Ascending aorta (tissue), 2 donors: ENCODE measurements at places on chromosomes 1 and 21. TPM values are rescaled to one million over a fixed set of nuclear protein-coding genes. Genes with fewer than 3 reads are reported as not detected.

DNA sequence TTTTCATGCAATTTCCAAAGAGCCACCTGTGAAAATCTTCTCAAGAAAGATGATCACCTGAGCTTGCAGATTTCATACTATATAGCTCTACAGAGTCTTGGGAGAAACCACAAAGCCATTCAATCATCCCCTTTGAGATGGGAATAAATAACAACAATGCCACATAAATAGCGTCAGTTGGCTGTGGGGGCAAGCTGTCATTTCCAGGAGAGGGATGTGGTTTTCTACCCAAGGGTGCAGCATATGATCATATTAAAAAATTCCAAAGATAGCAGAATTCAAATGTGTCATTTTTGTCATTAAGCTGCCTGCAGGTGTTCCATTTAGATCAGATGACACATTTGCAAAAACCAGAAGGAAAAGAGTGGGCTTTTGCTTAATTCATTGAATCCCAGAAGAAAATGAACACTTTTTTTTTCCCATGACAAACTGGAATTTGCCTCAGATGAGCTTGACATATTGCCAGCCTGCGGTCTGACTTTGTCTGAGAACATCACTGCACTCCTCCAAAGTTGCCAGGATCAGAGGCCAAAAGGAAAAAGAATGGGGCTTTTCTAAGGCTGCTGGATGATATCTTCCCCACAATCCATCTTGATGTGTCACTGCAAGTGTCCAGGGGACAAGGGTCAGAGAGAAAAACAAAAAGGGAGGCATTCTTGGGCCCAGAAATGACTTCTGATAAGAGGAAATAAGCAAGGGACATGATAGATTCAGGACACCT lies 314.1 kb upstream of the USP25 start:
- H3K27me3 ChIP-seq, result no peaks in the 10 kb centered on the region
- no peak for DNase-seq
- no peaks in the 10 kb centered on the region for H3K4me1 ChIP-seq

GRCh38 chr1:245999697-246000637 lies 507.1 kb downstream of the SMYD3 start:
- DNase-seq, result no peak
- no peaks in the 10 kb centered on the region for H3K27me3 ChIP-seq
- no peak overlapping the region for H3K4me3 ChIP-seq
- no peaks in the 10 kb centered on the region for H3K4me1 ChIP-seq

DNA sequence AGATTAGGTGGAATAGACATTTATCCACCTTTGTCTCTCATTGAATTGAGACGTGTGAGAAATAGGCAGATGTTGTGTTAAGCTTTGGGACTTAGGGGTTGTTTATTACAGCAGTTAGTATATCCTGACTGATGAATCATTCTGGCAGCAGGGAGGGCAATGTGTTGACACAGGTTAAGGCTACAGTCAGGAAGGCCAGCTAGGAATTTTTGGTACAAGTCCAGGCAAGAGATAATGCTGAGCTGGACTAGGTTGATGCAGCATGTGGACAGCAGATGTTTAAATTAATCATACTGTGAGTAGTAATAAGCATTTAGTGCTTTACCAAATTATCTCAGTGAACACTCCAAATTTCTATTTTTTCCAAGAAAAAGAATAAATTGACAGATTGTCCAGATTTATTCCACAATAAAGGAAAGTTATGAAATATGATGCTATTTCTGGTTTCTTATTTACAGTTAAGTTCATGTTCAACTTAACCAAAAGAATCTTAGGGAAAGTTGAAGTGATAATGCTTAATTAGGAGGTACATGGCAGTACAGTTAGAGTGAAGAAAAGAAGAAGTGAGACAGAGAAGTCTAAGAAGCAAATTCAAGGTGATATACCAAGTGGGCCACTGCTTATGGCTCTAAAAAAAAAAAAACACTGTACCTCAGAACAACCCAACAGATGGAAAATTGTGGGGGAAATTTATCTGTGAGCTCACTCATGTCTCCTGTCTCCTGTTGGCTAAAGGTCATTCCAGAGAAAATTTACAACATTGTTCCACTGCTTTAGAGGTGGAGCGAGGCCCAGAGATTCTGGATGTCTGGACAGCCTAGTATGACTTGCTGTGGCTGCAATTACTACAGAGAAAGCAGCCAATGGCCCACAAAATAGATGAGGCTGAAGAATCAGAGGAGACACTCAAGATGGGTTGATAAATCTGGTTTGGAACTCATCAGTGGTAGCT lies 102.7 kb upstream of the C21orf91 start:
- no peaks in the 10 kb centered on the region for H3K27me3 ChIP-seq
- H3K36me3 ChIP-seq, result no peaks in the 10 kb centered on the region
- H3K27ac ChIP-seq, result no peak overlapping the region
- no peak for DNase-seq

GRCh38 chr1:56194701-56195300 lies 384.6 kb downstream of the PLPP3 start:
- H3K27me3 ChIP-seq, result no peaks in the 10 kb centered on the region
- H3K36me3 ChIP-seq, result no peaks in the 10 kb centered on the region
- H3K4me1 ChIP-seq, result peaks cover 5% of the 10 kb centered on the region
- H3K27ac ChIP-seq, result no peak overlapping the region
- DNase-seq, result no peak

DNA sequence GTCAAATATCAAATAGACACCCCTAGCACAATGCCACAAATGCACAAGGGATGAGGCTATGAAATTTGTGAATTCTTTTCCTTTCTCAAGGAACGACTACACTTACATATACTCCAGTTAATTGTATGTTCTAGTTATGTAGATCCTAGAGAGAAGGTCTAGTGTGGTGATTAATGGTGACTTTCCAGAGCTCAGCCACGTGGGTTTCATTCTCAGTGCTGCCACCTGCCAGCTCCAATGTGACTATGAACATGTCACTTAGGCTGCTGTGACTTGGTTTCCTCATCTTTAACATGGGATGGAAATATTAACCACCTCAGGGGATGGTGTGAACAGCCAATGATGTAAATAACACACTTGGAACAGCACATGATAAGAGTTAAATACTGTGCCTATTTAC lies 138.3 kb downstream of the APP start:
- no peaks in the 10 kb centered on the region for H3K27me3 ChIP-seq
- no peak for DNase-seq
- H3K4me1 ChIP-seq, result no peaks in the 10 kb centered on the region
- no peaks in the 10 kb centered on the region for H3K36me3 ChIP-seq

DNA sequence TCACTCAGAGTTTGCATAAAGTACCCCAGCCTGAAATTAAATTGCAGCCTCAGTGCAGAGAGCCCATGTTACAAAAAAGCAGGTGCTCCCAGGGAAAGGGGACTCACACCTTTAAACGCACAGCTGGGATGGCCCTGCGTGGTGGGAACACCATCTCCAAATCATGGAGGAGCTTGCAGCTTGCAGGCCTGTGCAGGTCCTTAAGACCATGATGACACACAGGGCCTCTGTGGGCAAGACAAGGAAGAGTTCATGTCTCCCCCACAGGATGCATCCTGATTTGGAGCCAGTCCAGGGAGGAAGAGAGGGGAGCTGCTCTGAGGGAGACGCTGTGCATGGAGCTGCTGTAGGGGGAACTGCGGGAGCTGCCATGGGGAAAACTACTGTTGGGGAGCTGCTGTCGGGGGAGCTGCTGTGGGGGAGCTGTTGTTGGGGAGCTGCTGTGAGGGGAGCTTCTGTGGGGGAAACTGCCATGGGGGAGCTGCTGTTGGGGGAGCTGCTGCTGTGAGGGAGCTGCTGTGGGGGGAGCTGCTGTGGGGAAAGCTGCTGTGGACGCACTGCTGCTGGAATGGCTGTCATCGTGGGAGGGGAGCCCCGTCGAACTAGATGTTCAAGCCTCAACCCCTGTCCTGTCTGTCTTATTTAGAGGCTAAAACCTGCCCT lies 113.9 kb downstream of the MATN1 start:
- no peak overlapping the region for H3K27ac ChIP-seq
- H3K4me1 ChIP-seq, result no peaks in the 10 kb centered on the region
- no peak overlapping the region for H3K4me3 ChIP-seq
- no peaks in the 10 kb centered on the region for H3K36me3 ChIP-seq
- no peak for DNase-seq
- H3K27me3 ChIP-seq, result no peaks in the 10 kb centered on the region

- no peak overlapping the region for H3K4me3 ChIP-seq
- peaks cover 5% of the 10 kb centered on the region for H3K4me1 ChIP-seq
- H3K27me3 ChIP-seq, result no peaks in the 10 kb centered on the region
- H3K36me3 ChIP-seq, result peaks cover 65% of the 10 kb centered on the region
Measured at GRCh38 chr1:93574991-93575390, 106.6 kb downstream of the BCAR3 start.

DNA sequence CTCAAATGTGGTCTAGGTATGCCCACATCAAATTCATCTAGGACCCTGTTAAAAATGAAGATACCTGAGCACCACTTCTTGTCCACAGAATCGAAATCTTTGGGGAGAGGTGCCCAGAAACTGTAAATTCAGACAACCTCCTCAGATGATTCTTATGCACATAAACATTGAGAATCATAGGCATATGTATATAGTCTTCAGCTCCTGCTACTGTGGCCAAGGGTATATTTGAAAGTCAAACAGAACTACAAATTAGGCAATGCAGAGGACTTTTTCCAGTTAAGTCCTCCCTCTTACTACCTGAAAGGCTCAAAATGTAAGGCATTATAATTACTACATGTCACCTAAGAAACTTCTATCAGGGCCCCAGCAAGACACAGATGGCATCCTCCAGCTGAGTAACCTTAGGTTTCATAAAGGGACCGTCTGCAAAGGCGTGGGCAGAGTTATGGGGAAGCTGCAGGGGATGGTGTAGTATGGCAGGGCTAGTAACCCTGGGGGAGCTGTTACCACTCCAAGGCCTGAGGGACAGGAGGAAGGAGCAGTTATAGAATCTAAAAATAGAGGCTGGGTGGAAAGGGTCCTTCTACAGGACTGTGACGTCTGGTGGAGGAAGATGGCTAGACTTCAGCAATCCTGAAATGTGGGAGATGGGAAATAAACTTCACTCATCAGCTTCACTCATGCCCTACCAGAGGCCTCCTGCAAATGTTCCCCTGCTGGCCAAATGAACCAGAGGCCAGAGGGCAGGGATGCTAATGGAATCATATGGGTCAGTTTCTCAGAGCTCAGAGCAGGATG lies 46.3 kb downstream of the DAB1 start:
- no peak for DNase-seq
- no peaks in the 10 kb centered on the region for H3K27me3 ChIP-seq
- H3K4me1 ChIP-seq, result no peaks in the 10 kb centered on the region
- H3K36me3 ChIP-seq, result no peaks in the 10 kb centered on the region

GRCh38 chr1:242425232-242425631 lies 99.3 kb downstream of the PLD5 start:
- H3K27me3 ChIP-seq, result no peaks in the 10 kb centered on the region
- no peak overlapping the region for H3K4me3 ChIP-seq
- no peak overlapping the region for H3K27ac ChIP-seq

- no peaks in the 10 kb centered on the region for H3K36me3 ChIP-seq
- H3K4me3 ChIP-seq, result no peak overlapping the region
- no peak for DNase-seq
- H3K4me1 ChIP-seq, result no peaks in the 10 kb centered on the region
Measured at GRCh38 chr21:35438643-35439404, 389.7 kb upstream of the RUNX1 start.

DNA sequence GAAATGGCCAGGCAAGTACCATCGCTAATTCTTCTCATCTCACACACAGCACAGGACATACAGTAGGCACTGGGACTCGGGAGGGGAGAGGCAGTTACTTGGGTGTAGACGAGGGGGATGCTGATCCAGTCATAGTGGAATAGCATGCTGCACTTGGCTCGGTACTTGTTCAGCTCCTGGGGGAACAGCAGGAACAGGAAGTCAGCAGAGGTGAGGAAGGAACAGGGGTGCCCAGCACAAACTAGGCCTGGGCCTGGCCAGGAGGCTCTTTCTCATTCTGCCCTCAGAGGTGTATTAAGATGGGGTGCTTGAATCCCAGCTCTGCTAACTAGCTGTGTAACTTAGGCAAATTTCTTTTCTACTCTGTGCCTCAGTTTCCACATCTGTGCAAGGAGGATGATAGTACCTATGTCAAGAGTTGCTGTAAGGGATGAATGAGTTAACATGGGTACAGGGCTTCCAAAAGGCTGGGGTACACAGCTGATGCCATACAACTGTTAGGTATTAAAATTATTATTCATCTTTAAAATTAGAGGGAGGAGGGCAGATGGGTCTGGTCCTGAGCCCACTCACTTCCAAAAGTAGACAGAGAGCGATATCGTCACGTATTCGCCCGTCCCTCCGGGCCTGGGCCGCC lies 2.4 kb downstream of the BEST4 start:
- H3K4me1 ChIP-seq, result peaks cover 17% of the 10 kb centered on the region
- DNase-seq, result no peak
- no peaks in the 10 kb centered on the region for H3K27me3 ChIP-seq
- peak overlapping the region; percentile 66 for H3K27ac ChIP-seq

- H3K4me1 ChIP-seq, result no peaks in the 10 kb centered on the region
- H3K27ac ChIP-seq, result no peak overlapping the region
- no peak for DNase-seq
- no peaks in the 10 kb centered on the region for H3K36me3 ChIP-seq
- no peaks in the 10 kb centered on the region for H3K27me3 ChIP-seq
- no peak overlapping the region for H3K4me3 ChIP-seq
Measured at GRCh38 chr1:227155688-227156087, 162.6 kb downstream of the CDC42BPA start.

DNA sequence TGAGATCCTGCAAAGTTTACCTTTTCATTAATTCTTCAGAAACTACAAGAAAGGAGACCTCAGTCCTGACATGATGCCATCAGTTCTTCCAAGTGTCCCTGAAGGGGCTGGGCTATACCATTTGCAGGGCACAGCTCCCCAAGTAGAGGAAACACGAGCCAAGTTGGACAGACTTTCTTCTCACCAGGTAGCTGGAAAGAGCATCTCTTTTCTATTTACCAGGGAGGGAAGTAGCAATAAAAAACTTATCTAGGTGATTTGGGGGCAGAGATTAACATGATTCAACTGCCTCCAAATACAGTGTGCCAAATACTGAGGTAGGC lies 103.9 kb upstream of the KCND3 start:
- no peak overlapping the region for H3K4me3 ChIP-seq
- no peaks in the 10 kb centered on the region for H3K36me3 ChIP-seq
- no peaks in the 10 kb centered on the region for H3K4me1 ChIP-seq
- no peaks in the 10 kb centered on the region for H3K27me3 ChIP-seq
- H3K27ac ChIP-seq, result no peak overlapping the region

GRCh38 chr21:35345954-35346353 lies 296.9 kb upstream of the RUNX1 start:
- H3K4me1 ChIP-seq, result no peaks in the 10 kb centered on the region
- no peak overlapping the region for H3K4me3 ChIP-seq
- no peak overlapping the region for H3K27ac ChIP-seq
- no peak for DNase-seq
- no peaks in the 10 kb centered on the region for H3K36me3 ChIP-seq
- no peaks in the 10 kb centered on the region for H3K27me3 ChIP-seq

DNA sequence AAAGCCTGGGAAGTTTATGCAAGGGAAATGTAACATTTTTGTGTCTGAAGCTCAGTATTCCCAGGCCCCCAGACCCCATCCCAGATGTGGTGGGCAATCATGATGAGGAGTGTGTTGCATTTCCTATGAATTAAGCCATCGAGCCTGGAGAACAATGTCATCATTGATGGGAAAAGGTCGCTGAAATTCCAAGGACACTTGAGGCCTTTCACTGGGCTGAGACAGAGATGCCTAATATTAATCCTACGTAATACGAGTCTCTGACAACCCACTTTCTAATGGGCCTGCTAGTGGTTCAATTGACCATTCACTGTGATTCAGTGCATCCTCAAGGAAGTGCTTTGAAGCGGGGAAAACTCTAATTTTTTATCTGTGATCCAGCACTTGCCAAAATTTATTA lies 291.6 kb downstream of the PLPP3 start:
- no peak for DNase-seq
- H3K27ac ChIP-seq, result no peak overlapping the region
- no peaks in the 10 kb centered on the region for H3K4me1 ChIP-seq

The FHAD1 gene
- total RNA-seq, result not detected

The BEST4 gene
- not detected for total RNA-seq

The VAV3 gene
- total RNA-seq, result 0.64 TPM

The OR2M3 gene
- total RNA-seq, result not detected

The RPRD2 gene
- 13.7 TPM for total RNA-seq

The BRDT gene
- not detected for total RNA-seq

The DCLRE1B gene
- total RNA-seq, result 1.9 TPM
